Activated T-helper 2 cell treated with anti-CD3 and anti-CD28 coated beads, Interferon-gamma antibody, Interleukin-2, Interleukin-4, amounts not matched to agents 10 μg/mL and 5 μg/mL and 100 μg/mL, durations not matched to agents 14 hours and 24 hours and 36 hours (primary cell): ENCODE measurements at places on chromosomes 4 and X. TPM values are rescaled to one million over a fixed set of nuclear protein-coding genes. Genes with fewer than 3 reads are reported as not detected.

GABRA4 gene
- not detected in 2 replicates for total RNA-seq

TMEM144 gene
- total RNA-seq, result 0.16 and 0.23 TPM in 2 replicates

TMSB15C gene
- 3.3 and 4.7 TPM in 2 replicates for total RNA-seq

PPAT gene
- 43.4 and 46.2 TPM in 2 replicates for total RNA-seq
